ENCODE measurements at places on chromosomes 5 and 9.
A peak's percentile ranks its signal among the peaks of the same experiment; 100 is the strongest.

- DNase-seq, result no peak
Observed at GRCh38 chr5:9401786-9402472, 143.9 kb downstream of the SEMA5A start.

DNA sequence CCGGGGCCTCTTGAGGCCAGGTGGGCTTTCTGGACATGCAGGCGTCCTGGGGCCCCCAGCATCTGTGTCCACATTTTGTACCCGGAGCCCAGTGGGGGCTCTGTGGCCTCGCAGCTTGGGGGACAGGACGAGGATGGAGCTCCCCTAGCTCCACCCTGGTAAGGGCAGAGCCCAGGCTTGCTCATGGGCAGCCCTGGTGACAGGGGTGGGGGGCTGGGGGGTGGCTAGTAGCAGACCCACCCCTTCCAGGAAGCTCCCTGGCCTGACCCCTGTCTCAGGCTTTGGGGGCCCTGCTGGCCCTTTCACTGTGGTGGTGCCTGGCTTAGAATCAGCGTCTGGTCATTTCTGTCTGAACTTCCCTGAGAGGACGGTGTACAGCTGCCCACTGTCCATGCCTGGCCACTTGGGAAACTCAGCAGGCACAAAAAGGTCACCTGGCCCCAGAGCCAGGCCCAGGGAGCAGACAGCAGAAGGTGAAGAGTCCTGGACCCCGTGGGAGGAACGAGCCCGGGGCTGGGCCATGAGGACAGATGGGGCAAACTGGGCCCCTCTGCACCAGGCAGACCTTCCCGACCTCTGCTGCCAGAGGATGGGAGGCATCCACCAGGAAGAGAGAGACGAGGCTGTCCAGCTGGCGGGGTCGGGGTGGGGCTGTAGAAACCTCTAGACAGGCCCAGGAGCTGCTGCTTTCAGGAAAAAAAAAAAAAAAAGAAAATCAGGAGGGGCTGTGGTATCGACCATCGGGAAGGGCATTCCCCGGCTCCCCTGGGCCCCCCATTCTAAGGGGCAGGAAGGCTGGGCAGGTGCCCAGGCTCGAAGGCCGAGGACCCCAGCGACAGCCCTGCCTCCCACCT lies 52.8 kb downstream of the EXD3 start:
- no peak for DNase-seq

DNA sequence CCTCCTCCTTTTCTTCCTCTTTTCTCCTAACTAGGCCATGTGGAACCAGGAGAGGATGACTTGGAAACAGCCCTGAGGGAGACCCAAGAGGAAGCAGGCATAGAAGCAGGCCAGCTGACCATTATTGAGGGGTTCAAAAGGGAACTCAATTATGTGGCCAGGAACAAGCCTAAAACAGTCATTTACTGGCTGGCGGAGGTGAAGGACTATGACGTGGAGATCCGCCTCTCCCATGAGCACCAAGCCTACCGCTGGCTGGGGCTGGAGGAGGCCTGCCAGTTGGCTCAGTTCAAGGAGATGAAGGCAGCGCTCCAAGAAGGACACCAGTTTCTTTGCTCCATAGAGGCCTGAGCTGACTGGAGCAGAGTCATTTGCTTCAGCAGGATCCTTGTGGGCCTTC lies 13.7 kb downstream of the NUDT2 start:
- DNase-seq, result no peak

GRCh38 chr9:105881654-105882349 lies 187.5 kb downstream of the TMEM38B start:
- DNase-seq, result peak; percentile 71

- no peak for DNase-seq
Observed at GRCh38 chr5:39440958-39441624, 16.3 kb upstream of the DAB2 start.

GRCh38 chr9:110157823-110158664 lies 49.9 kb downstream of the C9orf152 start:
- no peak for DNase-seq

DNA sequence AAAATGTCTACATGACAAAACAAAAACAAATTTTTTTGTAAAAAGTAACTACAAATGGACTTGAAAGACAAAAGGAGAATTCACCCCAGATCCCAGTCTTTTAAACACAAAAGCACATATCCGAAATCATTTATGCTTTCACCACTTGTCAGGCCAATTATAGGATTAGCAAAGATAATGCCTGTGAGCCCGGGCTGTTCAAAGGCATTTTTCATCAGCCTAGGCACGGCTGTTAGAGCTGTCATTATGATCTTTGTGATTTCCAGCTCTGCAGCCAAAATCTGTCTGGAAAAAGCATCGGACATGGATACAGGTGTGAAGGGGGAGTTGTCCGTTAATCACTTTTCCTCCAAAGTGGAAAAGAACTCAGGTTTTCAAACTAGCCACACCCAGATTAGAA lies 23.6 kb upstream of the RAB14 start:
- DNase-seq, result no peak

DNA sequence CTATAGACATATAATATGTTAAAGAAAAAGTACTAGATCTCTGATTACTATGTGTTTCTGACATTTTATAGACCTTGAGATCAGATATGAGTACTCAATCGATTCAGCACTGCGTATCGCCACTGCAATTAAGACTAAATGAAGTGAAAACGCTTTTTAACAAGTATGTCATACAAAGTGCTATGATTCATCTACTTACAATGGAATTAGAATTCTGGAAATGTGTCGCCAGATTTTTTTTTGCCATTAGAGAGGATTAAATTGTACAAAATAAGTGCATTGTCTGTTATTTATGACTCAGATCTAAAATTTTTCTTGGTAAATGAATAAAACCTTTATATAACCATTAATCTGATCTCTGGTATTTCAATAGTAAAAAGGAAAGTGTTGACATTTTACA lies 20.0 kb upstream of the AGGF1 start:
- no peak for DNase-seq

GRCh38 chr9:14437354-14438231 lies 123.7 kb upstream of the NFIB start:
- peak; percentile 99 for DNase-seq

DNA sequence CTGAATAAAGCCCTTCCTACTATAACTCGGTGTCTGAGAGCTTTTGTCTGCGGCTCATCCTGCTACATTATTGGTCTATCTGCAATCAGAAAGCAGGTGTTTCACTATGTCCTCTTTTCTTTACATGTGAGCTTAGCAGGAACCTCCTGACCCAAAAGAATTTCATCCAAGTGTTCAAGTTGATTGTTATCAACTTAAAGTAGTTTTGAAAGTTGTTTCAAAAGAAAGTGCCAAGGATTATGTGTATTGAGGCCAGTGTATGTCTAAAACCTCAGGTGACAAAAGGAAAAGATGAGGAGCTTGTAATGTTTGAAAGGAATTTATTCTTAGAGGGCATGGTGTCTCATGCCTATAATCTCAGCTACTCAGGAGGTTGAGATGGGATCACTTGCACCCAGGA lies 8.1 kb upstream of the SELENOP start:
- DNase-seq, result no peak

- no peak for DNase-seq
Observed at GRCh38 chr9:967903-968641, 8.4 kb upstream of the DMRT3 start.

DNA sequence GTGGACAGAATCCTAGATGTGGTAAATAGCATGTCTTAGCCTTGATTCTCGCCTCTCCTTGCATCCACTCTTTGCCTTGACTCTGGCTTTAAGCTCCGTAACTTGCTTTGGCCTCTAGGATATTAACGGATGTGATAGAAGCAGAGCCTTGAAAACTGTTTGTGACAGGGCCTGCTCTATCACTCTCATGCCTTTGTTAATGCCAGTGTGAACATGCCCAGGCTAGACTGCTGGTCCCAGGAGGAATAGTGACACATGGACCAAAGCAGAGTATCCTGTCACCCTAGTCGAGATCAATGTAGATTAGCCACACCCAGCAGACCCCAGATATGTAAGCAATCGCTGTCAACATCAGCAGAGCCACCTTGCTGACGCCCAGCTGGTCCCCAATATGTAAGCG lies 109.9 kb upstream of the C9orf72 start:
- DNase-seq, result no peak

DNA sequence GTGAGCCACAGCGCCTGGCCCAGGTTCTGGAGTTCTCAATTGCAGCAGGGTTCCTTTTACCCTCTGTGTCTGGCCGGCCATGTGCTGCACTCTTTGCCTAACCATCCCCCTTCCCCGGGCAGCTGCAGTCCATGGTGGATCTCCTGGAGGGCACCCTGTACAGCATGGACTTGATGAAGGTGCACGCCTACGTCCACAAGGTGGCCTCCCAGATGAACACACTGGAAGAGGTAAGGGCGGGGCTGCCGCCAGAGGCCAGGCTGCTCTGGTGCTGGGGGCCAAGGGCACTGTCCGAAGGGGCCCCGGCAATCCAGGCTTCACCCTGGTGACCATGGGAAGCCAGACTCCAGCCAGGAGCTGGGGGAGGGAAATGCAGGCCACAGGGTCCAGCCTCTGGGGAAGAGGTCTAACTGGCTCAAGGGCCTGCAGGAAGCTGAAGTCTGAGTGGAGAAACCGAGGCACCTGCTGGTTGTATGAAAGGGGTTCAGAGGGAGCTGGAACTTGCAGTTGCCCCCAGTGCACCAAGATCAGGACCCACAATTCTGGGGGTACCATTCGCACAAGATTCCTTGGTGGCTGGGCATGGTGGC lies 18.1 kb downstream of the OLFML2A start:
- DNase-seq, result peak; percentile 23

- DNase-seq, result no peak
Observed at GRCh38 chr9:111668026-111668573, 6.7 kb downstream of the GNG10 start.

DNA sequence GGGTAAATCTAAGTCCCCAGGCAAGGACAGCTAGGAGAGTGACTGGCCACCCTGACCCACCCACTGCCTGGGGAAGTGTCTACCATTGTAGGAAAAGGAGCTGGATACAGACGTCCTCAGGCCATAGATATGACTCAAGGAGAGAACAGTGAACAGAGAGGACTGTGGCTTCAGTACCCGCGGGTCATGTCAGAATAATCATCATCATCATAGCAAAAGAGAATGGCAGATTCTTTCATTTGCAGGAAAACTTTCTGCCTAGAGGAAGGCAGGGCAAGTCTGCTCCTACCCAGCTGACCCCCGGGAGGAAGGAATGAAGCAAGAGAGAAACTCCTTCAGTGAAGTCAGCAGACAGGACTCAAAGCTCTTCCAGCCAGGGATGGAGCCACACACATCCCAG lies 52.2 kb upstream of the UBTD2 start:
- DNase-seq, result no peak

DNA sequence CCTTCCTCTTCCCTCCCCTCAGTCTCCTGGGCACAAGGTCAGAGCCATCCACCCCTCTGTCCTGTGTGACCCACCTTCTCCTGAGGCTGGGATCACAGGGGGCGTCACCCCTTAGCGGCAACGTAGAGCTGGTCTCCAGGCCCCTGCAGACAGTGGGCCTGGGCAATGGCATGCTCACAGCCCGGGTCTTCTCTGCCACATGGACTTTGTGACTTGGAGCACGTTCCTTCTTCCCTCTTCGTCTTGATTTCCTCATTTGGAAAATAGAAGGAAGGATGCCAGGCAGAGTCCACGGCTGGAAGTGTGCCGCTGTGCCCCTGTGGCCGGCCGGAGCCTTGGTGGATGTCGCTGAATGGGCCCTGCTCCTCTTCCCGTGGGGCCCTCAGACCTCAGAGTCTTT lies 10.0 kb downstream of the RXRA start:
- DNase-seq, result no peak

DNA sequence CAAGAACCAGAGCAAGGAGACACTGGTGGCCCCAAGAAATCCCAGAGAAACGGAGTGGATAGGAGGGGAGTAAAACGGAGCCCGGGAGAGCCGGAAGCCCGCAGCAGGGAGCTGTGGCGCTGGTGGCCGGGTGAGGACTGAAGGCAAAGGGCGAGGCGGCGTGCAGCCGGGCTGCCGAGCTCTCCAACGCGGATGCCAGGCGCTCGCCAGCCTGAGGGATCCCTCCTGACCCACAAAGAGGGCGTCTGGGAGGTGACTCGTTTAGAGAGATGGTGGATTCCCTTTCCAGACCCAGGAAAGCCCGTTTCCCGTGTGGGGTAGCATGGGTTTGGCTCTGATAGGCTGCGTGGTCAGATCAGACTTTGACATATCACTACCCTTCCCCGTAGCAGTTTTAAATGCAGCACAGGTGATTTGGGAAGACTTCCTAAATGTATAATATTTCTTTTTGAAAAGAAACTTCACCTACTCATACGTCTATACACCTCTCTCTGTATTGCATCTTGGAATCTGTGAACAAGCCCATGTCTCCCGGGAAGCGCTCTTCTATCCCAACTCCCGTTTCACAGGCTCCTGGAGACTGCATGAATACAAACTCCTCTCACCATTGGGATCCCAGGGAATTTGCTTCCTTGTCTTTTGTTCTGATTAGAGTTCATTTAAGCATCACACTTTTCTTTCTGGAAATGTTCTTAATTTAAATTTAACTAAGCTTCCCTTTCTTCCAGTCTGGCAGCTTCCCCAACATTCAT lies 158.1 kb downstream of the C9orf152 start:
- no peak for DNase-seq

- no peak for DNase-seq
Observed at GRCh38 chr5:142703153-142703552, 17.3 kb upstream of the FGF1 start.

DNA sequence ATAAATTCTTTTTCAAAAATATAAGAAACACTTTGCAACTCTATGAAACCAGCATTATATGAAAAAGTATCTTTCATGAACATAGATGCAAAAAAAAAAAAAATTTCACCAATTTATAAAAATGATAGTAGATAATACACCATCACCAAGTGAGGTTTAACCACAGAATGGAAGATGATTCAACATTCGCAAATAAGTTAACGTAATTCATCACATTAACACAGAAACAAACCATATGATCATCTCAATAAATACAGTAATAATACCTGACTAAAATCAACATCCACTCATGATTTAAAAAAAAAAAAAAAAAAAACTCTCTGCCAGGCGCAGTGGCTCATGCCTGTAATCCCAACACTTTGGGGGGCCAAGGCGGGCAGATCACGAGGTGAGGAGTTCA lies 6.3 kb downstream of the PJA2 start:
- DNase-seq, result no peak

DNA sequence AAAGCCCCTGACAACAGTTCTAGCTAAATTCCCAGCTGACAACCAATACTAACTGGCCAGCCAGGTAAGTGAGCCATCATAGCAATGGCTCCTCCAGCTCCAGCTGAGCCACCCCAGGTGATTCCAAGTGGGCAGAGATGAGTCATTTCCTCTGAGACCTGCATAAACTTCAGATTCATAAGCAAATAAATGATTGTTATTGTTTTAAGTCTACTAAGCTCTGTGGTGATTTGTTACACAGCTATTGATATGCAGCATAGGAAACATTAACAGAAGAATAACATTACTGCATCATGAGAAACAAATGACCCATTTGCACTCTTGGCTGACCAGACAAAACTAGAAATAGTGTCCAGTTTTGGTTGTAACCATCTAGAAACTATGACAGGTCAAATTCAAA lies 60.3 kb downstream of the TTC39B start:
- no peak for DNase-seq
